Activated T-cell treated with anti-CD3 and anti-CD28 coated beads for 24 hours (primary cell): ENCODE measurements at places on chromosomes 2 and 18.

DNA sequence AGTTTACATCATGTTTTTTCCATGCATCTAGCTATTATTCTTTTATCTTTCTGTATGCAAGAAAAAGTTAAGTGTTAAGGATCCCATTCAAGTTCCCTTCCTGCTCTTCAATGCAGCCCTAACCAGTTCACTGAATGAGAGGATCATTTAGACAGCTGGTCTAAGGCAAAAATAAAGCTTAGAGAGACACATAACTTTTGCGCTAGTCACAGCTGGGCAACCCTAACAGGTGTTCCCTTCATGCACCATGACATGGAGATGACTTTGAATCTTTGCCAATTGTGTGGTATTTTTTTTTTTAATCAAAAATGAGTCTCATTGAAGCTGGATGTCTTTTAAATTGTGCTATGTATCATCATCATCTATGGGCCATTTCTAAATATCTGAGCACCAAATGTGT is 393.8 kb upstream of the CYRIA start:
- no peak for DNase-seq

DNA sequence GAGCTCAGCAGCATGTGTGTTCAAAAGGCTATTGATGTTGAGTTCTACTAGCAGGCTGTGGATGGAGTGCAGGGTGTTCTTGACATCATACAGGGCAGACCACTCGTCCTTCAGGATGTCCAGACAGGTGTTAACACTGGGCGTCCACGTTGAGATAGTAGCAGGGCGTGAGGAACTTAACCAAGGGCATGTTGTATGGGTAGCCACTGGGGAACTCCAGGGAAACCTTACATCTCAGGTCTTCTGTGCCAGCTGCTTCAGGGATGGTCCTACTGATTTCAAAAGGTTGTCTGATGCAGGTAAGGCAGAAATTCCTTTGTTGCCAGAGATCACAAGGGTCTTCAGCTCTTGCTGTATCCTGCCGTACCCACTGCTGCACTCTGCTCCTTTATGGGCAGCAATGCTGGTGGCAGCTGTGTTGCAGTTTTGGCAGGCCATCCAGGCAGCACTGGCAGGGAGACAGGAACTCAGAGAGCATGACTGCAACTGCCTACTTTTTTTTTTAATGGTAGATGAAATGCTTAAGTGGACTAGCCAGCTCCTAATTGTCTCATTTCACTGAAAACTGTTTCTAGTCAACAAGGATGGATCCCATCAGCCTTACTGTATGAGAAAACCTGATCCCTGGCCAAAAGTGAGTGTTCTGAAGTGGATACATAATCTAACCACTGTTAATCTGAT is 32.4 kb upstream of the RBBP8 start:
- DNase-seq: no peak

GRCh38 chr2:112483042-112483473 is 1.1 kb downstream of the TTL start:
- DNase-seq: no peak

- DNase-seq: no peak
Observed at GRCh38 chr2:176088048-176088936, 4.2 kb upstream of the HOXD13 start.

DNA sequence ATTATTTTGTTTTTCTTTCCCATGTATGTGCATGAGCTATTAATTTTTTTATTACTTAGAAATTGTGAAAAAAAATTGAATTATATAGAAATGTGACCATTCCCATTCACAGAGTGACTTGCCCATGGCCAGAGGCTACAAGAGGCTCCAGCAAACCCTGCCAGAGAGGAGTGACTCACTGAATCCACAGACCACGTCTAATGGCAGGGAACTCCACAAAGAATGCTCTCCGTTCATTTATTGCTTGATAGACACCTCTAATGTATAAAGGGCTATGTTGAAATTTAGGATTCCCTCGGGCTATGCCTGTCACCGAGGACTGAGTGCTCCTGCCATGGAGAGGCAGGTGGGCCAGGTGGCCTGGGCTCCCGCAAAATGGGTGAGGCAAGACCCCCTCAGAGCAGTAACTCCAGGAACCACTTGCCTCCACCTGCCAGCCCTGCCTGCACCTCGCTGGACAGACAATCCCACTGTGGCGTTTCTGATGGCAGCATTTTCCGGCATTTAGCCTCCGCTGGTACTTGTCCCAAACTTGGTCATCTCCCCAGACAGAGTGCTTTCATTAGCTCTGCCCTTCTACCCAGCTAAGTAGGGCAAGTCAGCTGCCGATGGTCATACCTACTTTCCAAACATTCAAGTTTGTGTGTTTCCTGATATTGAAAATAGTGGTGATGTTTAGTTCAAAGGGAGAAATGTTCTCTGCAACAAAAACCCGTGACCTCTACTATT is 200.3 kb downstream of the PRKCE start:
- DNase-seq: no peak

- DNase-seq: no peak
Observed at GRCh38 chr2:100959225-100959880, 42.7 kb upstream of the RPL31 start.

DNA sequence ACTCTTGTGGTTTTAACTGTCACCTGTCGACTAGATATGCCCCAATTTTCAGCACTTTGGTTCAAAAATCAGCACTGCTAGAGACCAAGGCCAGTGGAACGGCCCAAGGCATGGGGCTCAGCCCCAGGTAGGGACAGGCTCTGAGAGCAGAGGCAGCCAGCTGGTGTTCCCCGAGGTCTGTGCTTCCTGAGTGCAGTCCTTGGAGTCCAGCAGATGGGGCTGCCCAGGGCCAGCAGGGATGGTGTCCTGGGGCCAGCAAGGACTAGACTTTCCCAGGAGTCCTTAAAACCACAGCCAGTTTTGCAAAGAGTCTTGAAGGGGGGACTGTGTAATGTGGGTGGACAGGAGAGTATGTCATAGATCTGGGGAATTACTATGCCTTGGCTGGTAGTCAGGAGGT is 56.3 kb downstream of the POMC start:
- DNase-seq: no peak

DNA sequence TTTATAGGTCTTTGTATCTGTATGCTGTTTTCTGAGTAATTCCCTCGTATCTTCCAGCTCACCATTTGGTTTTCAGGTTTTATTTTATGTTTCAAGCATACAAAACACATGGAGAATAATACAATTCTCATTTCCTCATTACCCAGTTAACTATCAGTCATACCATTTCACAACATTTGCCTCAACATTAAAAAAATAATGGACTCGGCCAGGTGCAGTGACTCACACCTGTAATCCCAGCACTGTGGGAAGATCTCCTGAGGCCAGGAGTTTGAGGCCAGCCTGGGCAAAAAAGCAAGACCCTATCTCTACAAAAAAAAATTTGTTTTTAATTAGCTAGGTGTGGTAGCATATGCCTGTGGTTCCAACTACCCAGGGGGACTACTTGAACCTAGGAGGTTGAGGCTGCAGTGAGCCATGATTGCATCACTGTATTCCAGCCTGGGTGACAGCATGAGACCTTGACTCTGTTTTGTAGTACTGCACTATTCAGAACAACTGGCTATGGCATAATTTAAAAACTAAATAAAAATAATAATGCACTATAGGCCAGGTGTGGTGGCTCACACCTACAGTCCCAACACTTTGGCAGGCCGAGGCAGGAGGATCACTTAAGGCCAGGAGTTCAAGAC is 20.3 kb downstream of the NPC1 start:
- no peak for DNase-seq

DNA sequence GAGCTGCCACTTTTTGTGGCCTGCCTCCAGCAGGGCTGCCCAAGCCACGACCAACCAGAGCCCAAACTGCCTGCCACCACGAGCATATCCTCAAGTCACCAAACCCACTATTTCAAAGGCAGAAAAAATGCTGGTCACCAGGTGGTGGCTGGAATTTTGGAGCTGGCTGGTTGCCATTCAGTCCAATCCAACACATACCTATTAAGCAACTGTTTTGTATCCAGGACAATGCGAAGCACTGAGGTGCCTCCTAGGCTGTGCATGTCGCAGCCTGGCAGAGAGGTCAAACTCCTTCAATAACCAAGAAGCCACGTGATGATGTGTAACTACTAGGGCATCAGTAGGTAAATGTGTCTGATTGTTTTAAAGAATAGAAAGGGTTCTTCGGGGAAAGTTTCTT is 108.3 kb upstream of the PPP1CB start:
- no peak for DNase-seq

GRCh38 chr18:73948497-73948896 is 199.1 kb downstream of the FBXO15 start:
- DNase-seq: no peak

DNA sequence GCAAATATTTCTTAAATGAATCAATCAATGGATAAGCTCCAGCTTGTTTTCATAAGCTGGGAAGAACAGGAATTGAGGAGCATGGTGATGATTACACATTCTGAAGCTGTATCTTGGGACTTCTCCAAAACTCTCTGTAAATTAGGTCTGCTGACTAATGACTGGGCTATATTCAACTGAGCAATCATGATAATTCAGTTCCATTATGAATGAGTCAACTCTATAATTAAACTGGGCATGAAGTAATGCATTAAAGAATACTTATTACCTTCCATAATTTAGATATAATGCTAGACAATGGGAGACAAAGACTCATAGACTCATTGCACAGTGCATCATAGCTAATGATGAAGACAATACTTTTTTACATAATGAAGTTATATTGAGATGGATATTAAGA is 207.4 kb downstream of the CBLN2 start:
- no peak for DNase-seq

GRCh38 chr18:76823587-76824011 is 1.2 kb downstream of the ZNF236 start:
- no peak for DNase-seq

DNA sequence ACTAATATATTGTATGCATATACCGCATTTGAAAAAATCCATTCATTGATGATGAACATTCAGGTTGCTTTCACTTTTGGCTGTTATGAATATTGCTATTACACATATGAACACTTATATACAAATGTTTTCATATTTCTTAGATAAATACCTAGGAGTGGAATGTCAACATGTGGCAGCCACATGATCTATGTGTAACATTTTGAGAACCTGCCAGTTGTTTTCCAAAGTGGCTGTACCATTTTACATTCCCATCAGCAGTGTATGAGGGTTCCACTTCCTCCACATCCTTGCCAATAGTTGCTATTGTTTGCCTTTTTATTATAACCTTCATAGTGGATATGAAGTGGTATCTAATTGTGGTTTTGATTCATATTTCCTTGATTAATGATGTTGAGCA is 40.5 kb downstream of the CCDC85A start:
- DNase-seq: no peak

- DNase-seq: no peak
Observed at GRCh38 chr2:209512971-209513370, 89.1 kb downstream of the MAP2 start.

DNA sequence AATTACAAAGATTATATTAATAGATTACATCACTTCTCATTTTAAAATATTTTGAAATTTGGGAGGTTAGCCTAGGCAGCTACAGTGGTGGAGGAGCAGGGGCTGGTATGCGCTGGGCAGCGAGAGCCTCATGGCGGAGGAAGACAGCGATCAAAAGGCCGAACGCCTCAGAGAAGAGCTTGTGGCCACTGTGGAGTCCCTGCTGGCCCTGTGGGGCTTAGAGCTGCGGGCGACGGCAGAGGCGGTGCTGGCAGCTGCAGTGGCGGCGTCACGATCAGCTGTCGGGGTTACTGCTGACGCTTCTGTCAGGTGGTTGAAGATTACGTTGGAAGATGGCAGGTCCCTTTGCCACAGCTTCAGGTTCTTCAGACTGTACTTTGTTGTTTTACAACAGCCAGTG is 87.4 kb downstream of the ROCK2 start:
- DNase-seq: no peak

DNA sequence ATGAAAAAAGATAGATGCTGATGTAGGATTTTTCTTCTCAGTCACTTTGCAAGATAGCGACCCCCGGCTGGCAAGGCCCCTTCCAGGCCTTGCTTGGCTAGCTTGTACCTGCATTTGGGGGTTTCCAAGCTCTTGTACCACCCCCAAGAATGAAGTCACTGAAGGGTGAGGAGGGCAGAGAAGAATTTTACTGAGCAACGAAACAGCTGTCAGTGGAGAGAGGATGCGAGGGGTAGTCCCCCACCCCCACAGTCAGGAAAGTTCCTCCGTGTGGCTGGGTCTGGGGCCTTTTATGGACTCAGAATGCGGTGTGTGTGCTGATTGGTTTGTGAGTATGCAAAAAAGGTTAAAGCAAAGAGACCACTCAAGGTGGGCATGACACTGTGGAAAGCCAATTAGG is 382.0 kb downstream of the GPD2 start:
- DNase-seq: no peak

DNA sequence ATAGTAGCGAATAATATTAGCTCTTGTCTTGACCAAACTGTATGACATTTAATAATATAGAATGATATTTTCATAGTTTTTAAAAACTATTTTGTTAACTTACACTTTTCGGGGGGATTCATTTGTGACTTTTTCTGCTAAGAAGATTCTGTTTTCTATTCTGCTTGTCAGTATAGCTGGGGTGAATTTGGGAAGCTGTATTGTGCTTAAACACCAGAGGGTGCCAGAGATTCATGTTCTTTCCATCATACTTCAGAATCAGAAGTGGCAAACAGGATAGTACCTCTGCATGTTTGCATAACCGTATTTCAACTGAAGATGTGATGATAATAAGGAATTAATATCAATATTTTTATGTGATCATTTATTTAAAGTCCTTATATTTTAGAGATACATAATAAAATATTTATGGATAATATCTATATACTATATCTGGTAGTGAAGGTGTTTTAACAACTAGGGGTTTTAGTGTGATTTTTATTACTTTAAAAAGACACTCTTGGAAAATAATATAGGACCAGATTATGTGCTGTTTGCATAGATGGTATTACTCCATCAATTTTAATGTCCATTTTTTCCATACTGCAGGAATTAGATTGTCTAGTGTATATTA is 81.0 kb downstream of the TAF4B start:
- DNase-seq: no peak

GRCh38 chr18:59607078-59607379 is 90.2 kb downstream of the CCBE1 start:
- DNase-seq: no peak

- no peak for DNase-seq
Observed at GRCh38 chr2:223621901-223622300, 19.7 kb upstream of the SCG2 start.

DNA sequence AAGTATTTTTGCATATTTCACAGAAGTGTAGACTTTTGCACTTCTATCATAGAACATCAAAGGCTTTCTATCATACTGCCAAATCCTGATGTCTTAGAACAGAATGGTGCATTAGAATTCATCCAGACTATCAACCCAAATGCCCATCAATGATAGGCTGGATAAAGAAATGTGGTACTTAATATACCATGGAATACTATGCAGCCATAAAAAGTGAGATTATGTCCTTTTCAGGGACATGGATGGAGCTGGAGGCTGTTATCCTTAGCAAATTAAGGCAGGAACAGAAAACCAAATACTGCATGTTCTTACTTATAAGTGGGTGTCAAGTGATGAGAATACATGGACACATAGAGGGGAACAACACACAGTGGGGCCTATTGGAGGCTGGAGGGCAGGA is 150.2 kb downstream of the PHLPP1 start:
- no peak for DNase-seq

DNA sequence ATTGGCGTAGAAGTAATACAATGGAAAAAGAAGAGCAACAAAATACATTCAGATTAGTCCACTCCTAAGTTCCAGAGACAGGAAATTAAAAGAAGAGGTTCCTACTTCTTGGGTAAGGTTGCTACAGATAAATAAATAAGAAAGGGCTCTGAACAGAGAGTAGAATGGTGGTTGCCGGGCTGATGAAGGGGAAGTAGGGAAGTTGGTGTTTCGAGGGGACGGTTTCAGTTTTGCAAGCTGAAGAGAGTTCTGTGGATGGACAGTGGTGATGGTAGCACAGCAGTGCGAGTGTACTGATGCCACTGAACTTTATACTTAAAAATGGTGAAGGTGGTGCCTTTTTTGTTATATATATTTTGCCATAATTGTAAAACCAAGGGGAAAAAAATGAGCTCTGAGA is 48.2 kb downstream of the CABYR start:
- DNase-seq: no peak
